ENCODE measurements at places on chromosomes 12 and 14. TPM values are rescaled to one million over a fixed set of nuclear protein-coding genes. Genes with fewer than 3 reads are reported as not detected.

FAM90A1 gene
- not detected for total RNA-seq

IAPP gene
- not detected for total RNA-seq

ANO2 gene
- 5.5 TPM for total RNA-seq

SIX6 gene
- not detected for total RNA-seq

SYT1 gene
- 34.6 TPM for total RNA-seq

BATF gene
- not detected for total RNA-seq

SERPINA4 gene
- not detected for total RNA-seq

PARPBP gene
- total RNA-seq: 38.1 TPM

PRIMA1 gene
- total RNA-seq: 4.5 TPM

All from H1 (cell line).